NCI-H524 treated with DMSO at 0.1 percent for 48 hours (cell line): ENCODE measurements at places on chromosomes 11 and 22.

GRCh38 chr11:91104237-91104636, 881.4 kb upstream of the CHORDC1 start:
- no peak for DNase-seq

- no peak for DNase-seq
Measured at GRCh38 chr11:117924631-117925170, 4.5 kb downstream of the TMPRSS13 start.

- peak; percentile 11 for DNase-seq
Measured at GRCh38 chr11:120511116-120511819, at the start of gene GRIK4. Gene GRIK4, plus strand, starts transcription at chr11:120511748. Its CDS starts 148,571 bp downstream, at chr11:120660319.

GRCh38 chr11:112968941-112969713, 7.9 kb downstream of the NCAM1 start:
- DNase-seq: no peak

DNA sequence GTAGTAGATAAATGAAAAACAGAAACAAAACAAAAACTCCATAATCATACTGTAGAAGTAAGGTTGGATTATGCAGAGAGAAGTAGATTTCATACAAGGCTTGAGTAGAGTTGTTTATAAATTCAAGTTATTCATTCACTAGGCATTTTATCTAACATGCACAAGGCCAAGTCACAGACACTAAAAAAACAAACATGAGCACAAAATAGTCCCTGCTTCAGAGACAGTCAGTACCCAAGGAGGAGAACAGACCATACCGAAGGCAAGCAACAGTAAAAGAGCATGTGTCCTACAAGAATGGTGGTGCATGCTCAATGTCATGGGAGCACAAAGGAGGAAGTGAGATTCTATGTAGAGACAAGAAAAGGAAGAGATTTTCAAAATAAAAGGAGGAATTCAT, 796.5 kb upstream of the LRRC4C start:
- DNase-seq: no peak

GRCh38 chr11:77147668-77148321, 19.7 kb downstream of the MYO7A start:
- DNase-seq: peak; percentile 86

DNA sequence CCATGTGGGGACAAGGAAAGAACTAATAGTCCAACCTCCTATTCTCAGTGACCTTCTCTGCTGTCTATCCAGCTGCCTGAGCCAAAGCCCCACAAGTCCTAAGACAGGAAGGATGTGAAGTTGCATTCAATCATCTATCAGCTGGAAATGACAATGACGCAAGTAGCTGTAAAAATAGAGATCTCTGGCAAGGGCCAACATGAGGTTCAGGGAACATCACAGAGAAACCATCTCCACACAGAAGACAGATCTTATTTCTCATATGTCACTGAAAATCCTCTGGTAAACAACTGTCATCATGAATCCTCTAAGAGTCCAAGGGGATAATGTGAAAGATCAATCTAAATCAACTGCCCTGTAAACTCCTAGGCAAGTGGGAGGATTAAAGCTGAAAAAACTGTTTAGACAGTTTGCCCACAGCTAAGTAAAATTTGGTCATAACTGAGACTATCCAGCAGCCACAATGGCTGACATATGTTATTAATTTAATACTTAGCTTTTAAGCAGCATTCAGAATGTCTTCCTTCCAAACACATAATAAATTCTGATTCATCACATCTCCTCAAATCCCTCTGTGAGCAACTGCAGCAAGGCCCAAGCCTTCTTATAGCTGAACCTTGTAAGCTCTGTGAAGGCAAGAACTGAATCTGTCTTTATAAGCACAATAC, 52.1 kb downstream of the ALG9 start:
- DNase-seq: no peak

DNA sequence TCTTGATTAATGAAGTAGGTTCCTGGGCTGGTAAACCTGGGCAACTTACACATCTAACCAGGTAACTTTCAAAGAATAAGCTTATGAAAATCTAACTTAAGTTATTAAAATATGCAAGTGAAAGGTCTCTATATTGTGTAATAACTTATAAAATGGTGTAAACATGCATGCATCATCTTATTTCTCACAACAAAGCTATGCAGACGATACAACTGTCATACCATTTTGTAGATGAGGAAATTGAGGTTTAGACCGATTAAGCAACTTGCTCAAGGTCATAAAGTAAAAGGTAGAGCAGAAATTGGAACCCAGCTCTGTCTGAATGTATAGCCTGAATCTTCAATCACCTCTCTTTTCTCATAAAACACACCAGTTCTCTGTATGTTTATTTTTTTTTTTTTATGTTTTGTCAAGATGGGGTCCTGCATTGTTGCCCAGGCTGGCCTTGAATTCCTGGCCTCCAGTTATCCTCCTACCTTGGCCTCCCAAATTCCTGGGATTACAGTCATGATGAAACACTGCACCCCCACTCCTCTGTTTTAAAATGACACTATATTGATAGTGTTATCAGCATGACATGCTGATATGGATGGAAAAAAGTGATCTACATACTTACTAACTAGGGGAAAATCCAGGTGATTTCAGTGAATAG, 109.6 kb downstream of the SGSM3 start:
- no peak for DNase-seq

DNA sequence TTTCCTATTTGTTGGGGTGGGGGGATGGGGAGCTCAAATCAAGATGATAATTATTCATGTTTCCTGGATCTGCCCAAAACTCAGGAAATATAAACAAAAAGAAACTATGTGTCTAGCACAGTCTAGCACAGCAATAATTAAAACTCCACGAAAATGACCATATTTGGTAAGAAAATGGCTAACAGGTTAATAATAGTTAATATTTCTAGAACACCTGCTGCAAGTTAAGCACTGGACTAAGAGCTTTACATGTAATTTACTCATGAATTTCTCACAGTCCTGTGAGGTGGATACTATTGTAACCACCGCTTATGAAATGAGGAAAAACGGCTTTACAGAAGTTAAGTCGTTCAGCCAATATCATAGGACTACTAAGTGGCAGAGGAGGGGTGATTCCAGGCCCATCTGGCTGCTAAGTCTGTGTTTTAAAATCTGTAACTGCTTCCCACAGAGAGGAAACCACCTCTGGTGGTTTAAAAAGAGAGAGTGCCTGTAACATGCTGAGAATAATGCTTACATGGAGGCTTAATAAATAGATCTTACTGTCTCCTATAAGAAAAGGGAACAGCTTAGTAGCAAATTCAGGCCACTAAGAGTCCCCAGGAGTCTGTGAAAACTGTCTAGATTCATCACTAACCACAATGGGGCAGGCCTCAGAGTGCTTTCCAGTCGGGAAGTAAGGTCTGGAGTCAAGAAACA, 11.0 kb upstream of the AMOTL1 start:
- DNase-seq: no peak

- no peak for DNase-seq
Measured at GRCh38 chr22:24115247-24116207, 65.8 kb upstream of the SUSD2 start.

GRCh38 chr11:102924851-102925380, 30.6 kb downstream of the MMP13 start:
- no peak for DNase-seq

GRCh38 chr22:20624161-20624616, 116.8 kb downstream of the MED15 start:
- DNase-seq: no peak

- DNase-seq: no peak
Measured at GRCh38 chr11:73286240-73286810, 14.2 kb downstream of the P2RY6 start.

GRCh38 chr11:115939104-115939730, 435.0 kb upstream of the CADM1 start:
- no peak for DNase-seq

DNA sequence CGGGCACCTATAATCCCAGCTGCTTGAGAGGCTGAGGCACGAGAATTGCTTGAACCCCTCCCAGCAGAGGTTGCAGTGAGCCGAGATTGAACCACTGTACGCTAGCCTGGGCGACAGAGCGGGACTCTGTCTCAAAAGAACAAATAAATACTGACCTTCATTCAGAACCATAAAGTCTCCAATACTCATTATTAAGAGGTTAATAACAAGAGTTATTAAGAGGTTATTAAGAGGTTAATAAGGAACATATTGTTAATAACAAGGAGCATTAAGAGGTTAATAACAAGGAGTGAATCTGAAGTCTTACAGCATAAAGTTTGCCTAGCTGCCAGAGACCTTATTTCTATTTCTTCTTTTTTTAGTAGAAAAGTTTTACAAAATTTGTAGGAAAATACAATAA, 7.6 kb downstream of the CELF1 start:
- DNase-seq: no peak

GRCh38 chr11:32068134-32068870, 22.6 kb upstream of the RCN1 start:
- DNase-seq: no peak

GRCh38 chr11:107708792-107709191, 3.1 kb downstream of the SLN start:
- no peak for DNase-seq

DNA sequence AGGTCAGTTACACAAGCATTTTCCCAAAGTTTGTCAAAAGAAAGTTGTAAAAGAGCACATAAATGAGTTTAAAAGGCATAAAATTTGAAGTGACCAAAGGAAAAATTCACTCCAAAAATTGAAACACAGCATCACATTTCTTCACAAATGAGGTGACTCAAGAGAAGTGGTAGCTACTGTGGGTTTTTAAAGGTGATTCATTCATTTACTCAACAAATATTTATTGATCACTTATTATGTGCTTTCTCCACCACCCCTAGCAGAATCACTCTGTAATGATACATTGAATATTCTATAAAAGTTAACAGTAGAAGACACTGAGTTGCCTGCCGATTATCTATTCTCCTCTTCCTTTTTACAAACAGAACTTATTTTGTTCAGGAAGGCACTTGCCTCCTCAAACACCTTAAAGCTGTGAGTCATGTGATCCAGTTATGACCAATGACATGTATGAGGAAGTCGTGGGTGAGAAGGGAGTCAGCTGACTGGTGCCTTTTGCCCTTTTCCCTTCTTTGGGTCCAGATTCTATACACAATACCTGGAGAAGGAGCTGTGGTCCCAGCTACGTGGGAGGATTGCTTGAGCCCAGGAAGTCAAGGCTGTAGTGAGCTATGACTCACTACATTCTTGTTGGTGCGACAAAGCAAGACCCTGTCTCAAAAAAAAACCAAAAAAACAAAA, 67.7 kb upstream of the CLNS1A start:
- no peak for DNase-seq

GRCh38 chr11:36404831-36405230, 105.2 kb downstream of the TRAF6 start:
- DNase-seq: no peak

DNA sequence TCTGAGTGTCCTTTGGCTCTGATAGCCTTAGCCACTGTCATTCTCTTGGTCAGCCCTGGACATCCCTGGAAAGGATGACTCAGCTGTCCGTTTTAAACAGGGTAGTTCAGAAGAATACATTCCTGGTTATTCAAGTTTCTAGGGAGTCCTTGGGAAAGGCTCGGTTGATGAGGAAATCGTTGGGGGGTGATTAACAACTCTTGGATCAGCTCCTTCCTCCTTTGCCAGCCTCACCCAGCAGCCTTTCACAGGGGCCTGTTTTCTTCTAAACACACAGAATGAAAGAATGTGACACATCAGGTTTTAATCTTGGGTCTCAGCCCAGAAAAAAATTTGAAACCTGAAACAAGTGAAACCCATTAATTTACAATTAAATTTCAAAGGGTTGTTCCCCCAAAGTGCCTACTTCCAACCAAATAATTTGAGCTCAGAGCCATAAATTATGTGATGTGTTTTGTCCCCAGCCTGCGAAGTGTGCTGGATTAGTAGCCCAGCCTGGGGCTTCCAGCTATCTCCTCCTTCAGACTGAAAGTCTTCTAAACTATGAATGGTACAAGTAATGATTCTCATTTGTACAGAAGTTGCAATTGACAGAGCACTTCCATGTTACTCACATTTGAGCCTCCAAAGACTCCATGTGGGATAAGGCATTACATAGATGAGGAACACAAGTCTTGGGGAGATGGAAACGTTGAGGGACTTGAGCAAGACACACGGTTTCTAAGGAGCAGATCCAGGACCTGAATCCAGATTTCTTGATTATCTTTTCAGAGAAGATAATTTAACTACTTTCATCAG, 19.3 kb upstream of the MRGPRX2 start:
- DNase-seq: no peak

DNA sequence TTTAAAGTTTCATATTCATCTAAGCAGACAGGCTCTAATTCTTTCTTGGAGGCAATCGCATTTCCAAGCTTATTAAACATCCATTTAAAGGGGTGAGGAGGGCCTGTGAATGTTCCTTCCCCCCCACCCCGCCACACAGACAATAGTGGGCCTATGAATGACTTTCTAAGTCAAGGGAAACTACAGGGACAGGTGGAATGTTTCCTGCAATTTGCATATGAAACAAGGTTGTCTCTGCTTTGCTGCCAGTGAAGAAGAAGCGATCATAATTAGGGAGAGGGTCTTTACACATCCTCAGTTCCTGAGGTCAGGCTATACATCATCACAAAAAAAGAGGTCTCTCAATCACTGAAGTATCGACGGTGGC, 127.9 kb upstream of the OPCML start:
- no peak for DNase-seq

- DNase-seq: no peak
Measured at GRCh38 chr11:64502634-64503033, 88.4 kb upstream of the SLC22A12 start.

DNA sequence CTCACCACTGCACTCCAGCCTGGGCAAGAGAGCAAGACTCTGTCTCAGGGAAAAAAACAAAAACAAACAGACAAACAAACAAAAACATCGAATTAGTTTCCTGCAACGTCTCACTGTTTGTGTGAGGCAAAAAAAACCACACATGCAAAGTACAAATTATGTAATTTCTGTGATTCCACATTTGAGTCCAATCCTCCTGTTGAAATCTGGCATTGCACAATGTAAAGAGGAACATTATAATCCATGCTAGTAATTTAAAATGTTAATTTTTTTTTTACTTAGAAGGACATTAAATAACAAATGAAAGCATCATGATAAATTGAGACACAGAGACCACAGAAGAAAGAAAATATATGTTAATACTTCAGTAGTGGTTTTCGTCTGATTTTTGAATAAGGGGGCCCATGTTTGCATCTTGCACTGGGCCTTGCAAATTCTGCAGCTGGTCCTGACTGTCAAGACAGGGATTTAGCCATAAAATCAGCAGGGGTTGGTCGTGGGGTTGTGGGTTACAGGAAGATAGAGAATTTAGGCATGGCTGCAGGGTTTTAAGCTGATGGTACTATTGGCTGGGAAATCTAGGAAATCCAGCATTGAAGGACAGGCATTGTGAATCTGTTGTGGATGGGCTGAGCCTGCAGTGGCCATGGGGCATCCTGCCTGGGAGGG, 102.6 kb upstream of the ALDH3B2 start:
- no peak for DNase-seq

- no peak for DNase-seq
Measured at GRCh38 chr11:108915666-108916065, 250.8 kb downstream of the DDX10 start.

DNA sequence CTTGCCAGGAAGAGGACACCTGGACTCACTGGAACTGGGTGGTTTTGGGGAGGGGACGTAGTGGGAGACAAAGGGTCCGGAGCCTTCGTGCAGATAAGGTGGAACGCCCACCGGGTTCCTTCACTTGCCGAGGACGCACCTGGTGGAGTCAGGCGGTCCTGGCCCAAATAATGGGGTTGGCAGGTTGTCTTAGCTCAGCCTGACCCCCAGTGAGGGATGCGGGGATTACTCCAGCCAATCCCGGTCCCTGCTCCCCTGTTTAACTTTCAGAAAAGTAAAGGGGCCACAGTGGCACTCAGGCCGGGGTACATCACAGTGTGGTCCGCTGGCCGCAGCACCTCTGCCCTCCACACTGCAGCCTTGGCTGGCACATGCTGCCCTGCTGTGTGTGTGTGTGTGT, 18.0 kb downstream of the A4GALT start:
- DNase-seq: no peak

- peak; percentile 12 for DNase-seq
Measured at GRCh38 chr11:115591380-115591779, 87.2 kb upstream of the CADM1 start.
